ENCODE measurements at places on chromosomes 2 and 18.

- DNase-seq = no peak
Measured at GRCh38 chr2:138267161-138267901, 234.2 kb upstream of the SPOPL start.

DNA sequence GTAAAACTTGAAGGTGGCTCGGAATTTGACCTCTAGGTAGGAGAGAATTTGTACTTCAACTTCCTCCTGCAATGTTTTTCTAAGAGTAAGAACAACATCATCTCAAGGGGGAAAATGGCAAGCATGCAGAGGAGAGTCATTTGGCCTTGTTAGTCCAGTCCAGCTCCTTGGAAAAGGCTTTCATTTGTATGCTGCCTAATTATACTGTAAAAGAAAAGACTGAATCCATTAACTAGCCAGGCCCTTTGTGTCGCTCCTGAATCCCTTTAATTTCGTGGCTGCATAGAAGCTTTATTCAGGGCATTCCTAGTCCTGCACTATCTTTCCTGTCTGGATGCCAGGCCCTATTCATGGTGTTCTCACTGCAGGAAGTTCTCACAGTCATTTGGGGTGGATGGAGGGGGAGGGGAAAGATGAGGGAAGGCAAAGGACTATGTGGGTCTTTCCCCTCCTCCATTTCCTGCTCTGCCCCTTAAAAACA is 36.0 kb downstream of the PHLPP1 start:
- DNase-seq = no peak

DNA sequence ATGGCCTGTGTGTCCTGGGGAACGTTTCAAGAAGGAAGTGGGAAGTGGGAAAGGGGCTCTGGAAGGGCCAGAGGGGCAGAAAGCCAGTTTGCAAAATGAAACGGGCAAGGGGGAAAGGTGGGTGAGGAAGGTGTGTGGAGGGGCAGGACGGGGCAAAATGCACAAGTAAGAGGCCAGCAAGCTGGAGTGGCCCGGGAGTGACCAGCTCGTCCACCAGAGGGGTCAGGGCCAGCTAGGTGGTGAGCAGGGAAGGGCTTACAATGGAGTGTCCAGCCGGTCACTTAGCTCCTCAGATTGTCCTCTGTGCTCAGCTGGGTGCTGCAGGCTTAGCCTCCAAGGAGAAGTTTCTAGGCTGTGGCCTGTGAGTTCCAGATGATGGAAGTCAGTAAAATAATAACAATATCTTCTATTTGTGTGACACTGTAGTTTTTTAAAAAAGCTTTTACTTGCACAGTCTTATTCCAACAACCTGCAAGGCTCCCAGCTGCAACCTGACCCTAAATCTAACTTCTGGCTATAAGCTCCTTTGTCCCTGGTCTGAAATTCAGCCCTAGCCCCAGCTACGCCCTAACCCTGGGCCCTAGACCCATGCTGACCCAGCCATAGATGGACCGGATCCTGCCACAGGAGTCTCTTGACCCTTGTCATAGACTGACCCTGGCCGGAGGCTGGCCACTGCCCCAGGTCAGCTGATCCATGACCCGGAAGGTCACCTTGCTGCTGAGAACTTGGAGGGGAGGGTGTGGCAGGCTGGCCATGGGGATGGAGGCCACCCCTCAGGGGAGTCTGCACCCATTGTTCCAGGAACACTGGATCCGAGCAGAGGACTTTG is 29.2 kb downstream of the MYO7B start:
- DNase-seq = no peak

DNA sequence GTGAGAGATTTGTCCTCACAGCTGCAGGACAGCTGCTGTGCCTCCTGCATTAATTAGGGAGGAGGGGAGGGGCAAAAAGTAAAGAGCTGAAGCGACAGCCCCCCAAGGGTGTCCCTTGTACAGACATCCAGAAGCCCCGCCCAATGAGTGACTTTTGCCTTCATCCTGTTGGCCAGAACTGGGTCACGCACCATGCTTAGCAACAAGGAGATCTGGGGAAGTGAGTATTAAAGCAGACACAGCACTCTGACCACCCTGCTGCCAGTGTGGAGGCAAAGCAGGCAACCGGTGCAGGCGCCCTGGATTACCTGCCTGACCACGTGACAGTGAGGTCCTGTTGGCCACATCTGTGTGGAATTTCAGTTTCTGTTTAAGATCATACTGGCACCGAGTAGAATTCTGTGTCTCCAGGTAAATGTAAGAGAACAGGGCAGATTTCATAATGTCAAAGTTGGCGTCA is 21.5 kb upstream of the BIN1 start:
- no peak for DNase-seq

DNA sequence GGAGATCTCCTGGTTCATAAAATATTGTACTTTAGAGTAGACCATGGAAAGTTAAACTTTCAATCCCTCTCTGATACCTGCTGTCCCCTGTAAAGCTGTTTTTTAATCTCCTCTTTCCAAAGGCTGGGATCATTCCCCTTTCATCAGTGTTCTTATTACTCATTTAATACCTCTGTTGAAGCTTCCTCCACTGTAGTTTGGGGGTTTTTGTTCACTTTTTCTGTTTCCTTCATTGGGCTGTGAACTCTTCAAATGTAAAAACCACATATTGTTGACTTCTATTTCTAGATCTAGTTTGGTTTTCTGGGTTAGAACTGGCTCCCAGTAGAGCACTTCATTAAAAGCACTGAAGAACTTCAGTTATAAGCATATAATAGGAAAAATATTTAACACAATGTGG is 598.1 kb downstream of the RNF144A start:
- no peak for DNase-seq

- DNase-seq = no peak
Measured at GRCh38 chr2:240967681-240968621, 30.5 kb upstream of the SNED1 start.
